Dermis microvascular lymphatic vessel endothelial cell (primary cell): ENCODE measurements at places on chromosomes 4 and X. TPM values are rescaled to one million over a fixed set of nuclear protein-coding genes. Genes with fewer than 3 reads are reported as not detected.
A peak's percentile ranks its signal among the peaks of the same experiment; 100 is the strongest.

GRCh38 chrX:13005661-13006473 lies 31.0 kb downstream of the TMSB4X start:
- no peak for DNase-seq

DNA sequence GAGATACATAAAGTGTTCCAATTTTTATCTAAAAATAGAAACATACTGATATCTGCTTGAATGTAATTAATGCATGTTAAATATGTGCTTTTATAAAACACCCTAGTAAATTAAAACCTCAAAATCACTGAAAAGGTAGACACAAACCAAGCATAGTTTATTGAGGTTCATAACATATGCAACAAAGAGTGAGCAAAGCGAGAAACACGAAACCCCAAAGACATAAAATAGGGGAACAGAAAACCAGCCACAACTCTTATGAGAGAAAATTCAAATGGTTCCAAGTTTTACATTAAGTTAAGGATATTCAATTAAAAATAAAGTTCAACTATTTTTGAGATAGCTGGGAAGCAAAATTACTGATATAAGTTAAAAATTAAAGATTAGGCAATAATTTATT lies 336.4 kb upstream of the AGA start:
- no peak for DNase-seq

GRCh38 chr4:137124278-137124932 lies 407.9 kb downstream of the PCDH18 start:
- peak; percentile 17 for DNase-seq

GRCh38 chr4:152385551-152385950 lies 150.3 kb downstream of the FBXW7 start:
- DNase-seq = no peak

DNA sequence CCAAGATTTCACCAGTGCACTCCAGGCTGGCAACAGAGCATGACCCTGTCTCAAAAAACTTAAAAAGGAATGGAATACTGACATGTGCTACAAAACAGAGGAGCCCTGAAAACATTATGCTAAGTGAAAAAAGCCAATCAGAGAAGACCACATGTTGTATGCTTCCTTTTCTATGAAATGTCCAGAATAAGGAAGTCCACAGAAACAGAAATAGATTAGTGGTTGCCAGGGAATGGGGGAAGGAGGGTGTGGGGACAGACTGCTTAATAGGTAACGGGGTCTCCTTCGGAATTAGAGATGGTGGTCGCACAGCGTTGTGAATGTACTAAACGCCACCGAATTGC lies 30.1 kb upstream of the KIAA0232 start:
- DNase-seq = no peak

DNA sequence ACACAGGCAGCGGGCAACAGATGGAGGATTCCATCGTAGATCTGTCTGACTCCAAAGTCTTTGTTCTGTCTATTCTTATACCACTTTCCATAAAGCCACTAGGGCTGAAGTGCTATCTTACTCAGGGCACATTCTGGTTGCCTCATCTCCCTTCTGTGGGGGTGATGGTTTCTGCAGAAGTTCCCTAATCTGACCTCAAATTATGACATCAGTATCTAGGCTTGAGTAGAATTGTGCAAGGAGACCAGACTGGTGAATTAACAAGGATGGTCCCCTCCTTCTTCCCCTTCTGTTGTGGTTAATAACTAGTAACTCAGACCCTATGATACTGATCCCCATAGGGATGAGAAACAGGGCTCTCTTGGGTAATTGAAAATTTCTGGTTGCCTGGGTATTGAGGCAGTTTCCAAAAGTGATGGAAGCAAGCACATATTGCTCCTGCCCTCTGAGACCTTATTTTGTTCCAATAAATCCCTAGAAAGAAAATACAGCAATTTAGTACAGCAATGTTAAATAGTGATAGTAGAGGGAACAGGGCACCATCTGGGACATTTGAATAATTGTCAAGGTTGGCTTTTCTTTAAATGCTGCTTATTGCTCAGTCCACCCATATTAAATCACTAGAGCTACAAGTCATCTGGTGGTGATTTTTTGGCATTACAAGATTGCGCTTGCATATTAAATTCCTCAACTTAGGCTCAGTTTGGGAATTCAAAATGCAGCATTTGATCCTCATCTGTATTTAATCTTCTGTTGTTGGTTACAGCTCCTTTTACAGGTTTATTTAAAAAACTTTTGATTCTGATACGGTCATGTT lies 57.3 kb upstream of the AP1S2 start:
- DNase-seq = no peak

DNA sequence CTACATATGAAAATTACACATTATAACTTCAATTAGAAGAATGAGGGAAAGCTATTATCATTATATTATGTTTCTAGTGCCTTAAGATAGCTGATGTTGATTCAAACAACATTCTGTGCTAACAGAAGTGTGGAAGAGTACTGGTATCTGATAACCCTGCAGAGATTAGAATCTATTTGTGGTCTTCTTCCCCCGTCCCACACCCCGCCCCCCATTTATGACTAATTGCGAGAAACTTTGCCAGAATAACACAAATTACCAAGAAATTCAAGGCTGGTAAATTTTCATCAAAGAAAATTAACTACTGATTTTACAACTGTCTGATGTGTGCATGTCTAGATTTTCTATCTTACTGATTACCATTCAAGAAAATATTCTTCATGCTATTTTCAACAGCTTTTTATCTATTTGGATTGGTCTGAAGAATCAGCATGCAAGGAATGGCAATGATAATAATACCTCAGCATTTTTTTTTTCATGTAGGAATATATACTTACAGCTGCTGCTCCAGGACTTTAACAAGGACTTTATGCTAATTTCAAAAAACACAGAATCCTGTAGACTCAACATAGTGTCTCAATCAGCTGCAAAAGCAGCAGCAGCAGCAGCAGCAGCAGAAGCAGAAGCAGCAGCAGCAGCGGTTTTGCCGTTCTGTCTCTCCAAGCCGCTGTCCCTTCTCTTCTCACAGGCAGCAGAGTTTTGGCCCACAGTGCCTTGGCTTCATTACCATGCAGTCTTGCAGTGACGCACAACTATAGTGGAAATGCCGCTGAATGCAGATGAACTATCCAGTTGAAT lies 126.7 kb downstream of the FRYL start:
- DNase-seq = no peak

GRCh38 chr4:182324282-182324681 lies 81.1 kb downstream of the TENM3 start:
- no peak for DNase-seq

DNA sequence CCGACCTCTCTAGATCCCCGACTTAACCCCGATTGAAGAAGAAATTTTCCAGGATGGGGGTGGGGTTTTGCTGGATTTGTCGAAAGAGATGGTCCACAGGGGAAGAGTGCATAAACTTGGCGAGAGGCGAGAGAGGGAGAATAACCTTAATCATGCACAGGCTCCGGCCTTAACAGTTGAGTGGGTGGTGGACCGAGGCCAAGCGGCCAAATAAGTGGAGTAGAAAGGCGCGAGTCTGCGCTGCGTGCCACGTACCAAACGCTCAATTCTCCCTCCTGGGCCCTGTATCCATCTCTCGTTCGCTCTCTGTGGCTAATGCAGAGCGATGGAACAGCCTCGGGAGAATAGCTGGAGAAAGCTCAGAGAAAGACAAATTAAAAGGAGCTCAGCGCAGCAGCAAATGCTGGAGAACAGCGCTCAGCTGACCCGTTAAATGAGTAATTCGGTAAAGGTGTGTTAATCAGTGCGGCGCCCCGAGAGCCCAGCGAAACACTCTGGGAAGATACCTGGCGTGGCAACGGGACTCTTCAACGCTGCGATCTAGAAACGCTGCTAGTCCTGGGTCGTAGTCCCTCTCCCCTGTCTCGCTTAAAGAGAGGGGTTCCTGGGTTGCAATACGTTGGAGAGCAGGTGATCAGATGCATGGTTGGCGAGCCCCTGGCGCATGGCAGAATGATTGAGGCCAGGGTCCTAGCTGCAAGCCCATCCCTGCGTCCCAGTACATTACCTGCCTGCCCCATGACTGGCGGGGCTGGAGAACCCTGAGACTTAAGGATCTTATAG lies 887 bp upstream of the IL1RAPL2 start:
- DNase-seq = no peak

GRCh38 chrX:115400960-115401359 lies 111.4 kb downstream of the LUZP4 start:
- no peak for DNase-seq

- DNase-seq = no peak
These were observed 3.5 kb downstream of the MTNR1A start for GRCh38 chr4:186551849-186552248.

DNA sequence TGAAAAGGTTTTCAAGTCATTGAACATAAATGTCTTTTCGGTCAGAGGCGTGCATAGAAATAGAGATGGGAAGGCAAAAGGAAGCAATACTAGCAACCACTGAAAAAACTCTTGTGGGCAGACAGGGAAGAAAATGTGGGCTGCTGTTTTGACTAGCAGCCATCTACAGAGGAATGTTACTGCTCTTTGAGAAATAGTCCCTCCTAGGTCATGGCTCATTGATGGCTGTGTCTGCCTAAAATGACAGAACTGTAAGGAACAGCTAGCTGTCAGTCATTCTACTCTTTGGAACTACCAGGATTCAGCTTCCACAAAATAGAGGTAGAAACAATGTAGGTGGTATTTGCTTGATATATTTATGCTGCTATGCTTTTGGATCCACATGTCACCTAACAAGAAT lies 26.9 kb upstream of the TMPRSS11B start:
- DNase-seq = no peak

- peak; percentile 92 for DNase-seq
These were observed 33.1 kb downstream of the LNX1 start for GRCh38 chr4:53558065-53558801.

DNA sequence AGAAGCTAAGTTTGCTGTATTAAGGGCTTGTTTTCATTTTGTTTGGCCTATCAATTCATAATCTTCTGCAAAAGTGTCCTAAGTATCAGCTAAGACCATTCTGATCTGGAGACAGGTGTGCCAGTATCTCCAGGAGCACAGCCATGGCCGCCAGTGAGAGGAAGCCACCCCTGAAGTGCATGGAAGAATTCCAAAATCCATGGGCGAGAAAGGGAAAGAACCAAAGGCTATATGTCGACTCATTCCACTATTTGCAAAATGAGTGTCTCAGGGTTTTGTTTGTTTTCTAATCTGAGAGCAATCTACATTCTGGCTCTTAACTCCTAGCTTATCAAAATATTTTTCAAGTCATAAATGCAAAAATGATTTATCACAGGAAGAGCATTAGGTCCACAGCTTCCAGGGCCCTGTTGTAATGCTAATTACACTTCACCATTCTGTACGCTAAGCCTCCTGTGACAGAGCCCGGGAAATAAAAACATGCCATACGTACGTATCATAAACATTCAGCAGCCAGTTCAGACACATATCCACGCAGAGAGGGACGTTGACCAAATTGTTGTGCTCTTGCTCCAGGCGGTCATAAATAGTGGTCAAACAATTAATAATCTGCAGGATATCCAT lies 137.3 kb upstream of the FTHL17 start:
- no peak for DNase-seq

- DNase-seq = no peak
These were observed 63.9 kb downstream of the IL1RAPL1 start for GRCh38 chrX:28651186-28651585.

DNA sequence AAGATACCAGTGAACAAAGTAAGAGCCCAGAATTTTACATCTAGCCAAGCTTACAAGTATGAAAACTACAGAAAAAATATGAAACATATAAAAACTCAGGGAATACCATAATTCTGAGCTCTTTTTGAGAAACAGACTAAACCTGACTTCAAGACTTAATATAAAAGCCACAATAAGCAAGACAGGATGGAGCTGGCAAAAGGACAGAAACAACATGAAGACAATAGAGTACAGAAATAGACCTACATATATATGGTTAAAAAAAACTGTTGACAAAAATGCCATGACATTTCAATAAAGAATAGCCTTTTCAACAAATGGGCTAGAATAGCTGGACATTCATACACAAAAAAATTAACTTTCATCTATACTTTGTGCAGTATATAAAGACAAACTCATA lies 49.4 kb downstream of the UBA6 start:
- DNase-seq = peak; percentile 84

GRCh38 chr4:185567381-185568376 lies 32.4 kb upstream of the PDLIM3 start:
- peak; percentile 28 for DNase-seq

DNA sequence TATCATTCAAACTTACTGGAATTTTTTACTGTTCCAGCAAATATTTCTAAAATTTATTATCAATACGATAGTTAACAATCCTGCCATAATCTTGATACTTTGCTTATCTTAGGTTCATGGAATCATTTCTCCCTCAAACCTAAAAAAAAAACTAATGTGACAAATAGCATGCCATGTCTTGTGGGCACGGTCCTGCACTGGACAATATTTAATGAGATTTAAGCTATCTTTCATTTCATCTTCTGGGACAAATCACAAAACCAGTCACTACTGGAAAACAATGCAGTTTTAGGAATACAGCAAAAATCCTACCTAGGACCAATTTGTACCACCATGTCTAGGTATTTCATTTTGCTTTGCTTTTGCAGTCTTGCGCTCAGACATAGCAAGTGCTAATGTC lies 93.7 kb downstream of the FRYL start:
- no peak for DNase-seq

- no peak for DNase-seq
These were observed 17.7 kb downstream of the SLC25A31 start for GRCh38 chr4:127747883-127748282.

GRCh38 chrX:112867570-112867969 lies 26.9 kb upstream of the AMOT start:
- DNase-seq = no peak

DNA sequence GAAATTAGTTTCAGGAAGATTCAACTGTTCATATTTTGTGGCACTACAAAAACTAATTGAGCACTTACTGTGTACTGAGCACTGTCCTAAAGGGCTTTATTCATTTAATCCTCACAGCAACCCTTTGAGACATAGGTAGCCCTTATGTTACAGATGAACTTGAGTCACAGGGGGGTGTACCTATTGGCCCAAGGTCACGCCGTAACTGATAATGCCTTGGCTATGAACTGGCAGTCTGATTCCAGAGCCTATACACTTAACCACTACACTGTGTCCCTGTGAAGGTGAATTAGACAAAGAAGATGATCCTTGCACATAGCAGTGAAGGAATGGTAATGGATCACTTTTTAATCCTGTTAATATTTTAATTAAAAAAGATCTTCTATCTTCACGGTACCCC lies 12.0 kb downstream of the TMEM165 start:
- no peak for DNase-seq

GRCh38 chrX:14027036-14027435 lies 2.7 kb downstream of the GEMIN8 start:
- no peak for DNase-seq

TEX11 gene
- not detected in 2 replicates for total RNA-seq

EREG gene
- total RNA-seq = under 0.01 TPM in 1 of 2 replicates, not detected in the other

MAGEA1 gene
- total RNA-seq = not detected in 2 replicates

FRMPD3 gene
- total RNA-seq = not detected in 2 replicates

SHISA3 gene
- 0.13 TPM in 2 replicates for total RNA-seq

LUZP4 gene
- total RNA-seq = not detected in 2 replicates

F11 gene
- not detected in 2 replicates for total RNA-seq

FRAS1 gene
- 0.13 and 0.38 TPM in 2 replicates for total RNA-seq

SHROOM2 gene
- 5.3 and 10.1 TPM in 2 replicates for total RNA-seq

SSX3 gene
- total RNA-seq = not detected in 2 replicates

ABCD1 gene
- 6.2 and 9.1 TPM in 2 replicates for total RNA-seq

SYNPO2 gene
- under 0.01 TPM in 2 replicates for total RNA-seq

NEUROG2 gene
- total RNA-seq = not detected in 2 replicates

LRAT gene
- under 0.01 TPM in 1 of 2 replicates, not detected in the other for total RNA-seq

UBL4A gene
- 29.8 and 38.1 TPM in 2 replicates for total RNA-seq

ATP2B3 gene
- total RNA-seq = not detected in 2 replicates

ARHGAP4 gene
- total RNA-seq = 4.9 and 5.1 TPM in 2 replicates

P2RY8 gene
- total RNA-seq = 0.13 and 0.76 TPM in 2 replicates

DUSP21 gene
- total RNA-seq = not detected in 2 replicates

FDCSP gene
- not detected in 2 replicates for total RNA-seq

HAND2 gene
- not detected in 2 replicates for total RNA-seq

IGSF1 gene
- 0.13 and 0.25 TPM in 2 replicates for total RNA-seq

DCHS2 gene
- total RNA-seq = 0.51 and 5.3 TPM in 2 replicates
